ENCODE measurements at places on chromosomes 7 and 10.

- no peak for DNase-seq
Observed at GRCh38 chr7:140322759-140323158, 75.6 kb downstream of the SLC37A3 start.

DNA sequence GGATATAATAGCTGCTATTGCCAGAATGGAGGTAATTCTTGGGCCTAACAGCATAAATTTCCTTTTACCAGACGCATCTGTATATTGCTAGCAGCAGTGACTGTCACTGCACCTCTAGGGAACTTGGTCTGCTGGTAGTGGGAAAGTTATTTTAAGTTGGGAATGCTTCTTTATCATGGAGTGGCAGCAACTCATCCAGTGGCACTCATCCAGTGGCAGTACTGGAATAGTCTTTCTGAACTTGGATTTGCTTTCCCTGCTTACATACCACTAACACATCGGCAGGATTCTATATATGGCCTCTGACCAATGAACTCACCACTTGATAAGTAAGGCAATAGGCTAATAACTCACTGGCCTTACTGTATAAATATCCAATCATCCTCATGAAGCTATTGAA is 22.0 kb upstream of the ICA1 start:
- DNase-seq, result no peak

DNA sequence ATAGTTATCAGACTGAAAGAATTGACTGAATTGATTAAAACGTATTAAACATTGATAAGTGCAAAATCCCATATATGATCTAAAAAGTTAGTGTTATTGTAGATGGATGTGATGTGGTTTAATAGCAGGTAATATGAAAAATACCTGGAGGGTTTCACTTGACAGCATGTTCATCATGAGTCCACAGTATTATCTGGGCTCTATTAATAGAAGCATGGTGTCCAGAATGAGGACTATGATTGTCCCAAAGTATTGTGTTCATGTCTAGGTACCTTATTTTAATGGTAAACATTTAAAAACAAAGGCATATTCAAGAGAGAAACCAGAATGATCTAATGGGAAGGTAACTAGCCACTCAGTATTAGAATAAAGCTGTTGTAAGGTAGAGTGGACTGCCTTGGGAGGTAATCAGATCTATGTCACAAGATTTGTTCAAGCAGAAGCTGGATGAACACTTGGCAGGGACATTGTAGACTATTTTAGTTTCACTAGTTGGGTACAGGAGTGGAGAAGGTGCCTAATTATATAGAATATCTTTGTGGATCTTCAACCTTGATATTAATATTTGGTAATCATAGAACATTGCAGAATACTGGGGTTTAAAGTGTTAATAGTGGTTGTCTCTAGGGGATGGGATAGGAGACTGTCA is 43.5 kb downstream of the MCU start:
- no peak for DNase-seq

- DNase-seq, result no peak
Observed at GRCh38 chr10:44975431-44976331, 2.9 kb downstream of the DEPP1 start.

DNA sequence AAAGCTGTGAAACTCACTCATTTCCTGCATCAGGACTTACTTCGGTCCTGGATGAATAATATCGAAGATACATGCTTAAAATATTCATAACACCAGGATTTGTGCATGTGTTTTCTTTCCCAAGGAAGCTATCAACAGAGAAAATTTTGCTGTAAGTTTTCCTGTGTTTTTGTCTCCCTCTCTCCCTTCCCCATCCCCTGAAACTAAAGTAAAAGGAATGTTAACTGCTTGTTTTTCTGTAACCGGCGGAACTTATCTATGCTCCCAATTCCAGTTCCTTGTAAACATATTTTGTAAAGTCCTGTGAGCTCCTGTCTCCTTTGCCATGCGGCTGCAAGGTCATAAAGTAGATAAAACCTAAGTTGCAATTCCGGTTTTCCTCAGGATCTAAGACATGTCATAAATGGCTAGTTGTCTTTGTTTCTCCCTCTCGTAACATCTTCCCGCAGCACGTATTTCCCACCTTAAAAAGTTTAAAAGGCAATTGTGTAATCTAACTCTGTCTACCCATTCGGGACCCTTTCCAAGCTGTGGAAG is 79.0 kb upstream of the POM121L12 start:
- no peak for DNase-seq

DNA sequence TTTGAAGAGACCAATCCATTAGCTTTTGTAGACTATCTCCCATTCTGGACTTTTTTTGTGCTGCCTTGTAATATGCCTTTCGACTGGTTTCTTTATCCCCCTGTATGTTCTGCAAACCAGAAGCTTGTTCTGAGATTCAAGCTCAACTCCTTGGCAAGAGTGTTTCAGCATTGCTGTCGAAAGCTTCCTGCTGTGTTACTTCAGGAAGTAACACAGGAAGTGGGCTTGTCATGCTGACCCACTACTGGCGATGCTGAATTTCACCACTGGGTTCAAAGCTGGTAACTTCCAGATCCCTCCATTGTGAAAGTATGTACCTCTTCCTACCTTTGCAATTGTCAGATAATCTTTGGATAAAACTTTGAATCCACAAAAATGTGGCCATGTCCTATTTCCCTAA is 57.9 kb upstream of the INSYN2A start:
- DNase-seq, result no peak

DNA sequence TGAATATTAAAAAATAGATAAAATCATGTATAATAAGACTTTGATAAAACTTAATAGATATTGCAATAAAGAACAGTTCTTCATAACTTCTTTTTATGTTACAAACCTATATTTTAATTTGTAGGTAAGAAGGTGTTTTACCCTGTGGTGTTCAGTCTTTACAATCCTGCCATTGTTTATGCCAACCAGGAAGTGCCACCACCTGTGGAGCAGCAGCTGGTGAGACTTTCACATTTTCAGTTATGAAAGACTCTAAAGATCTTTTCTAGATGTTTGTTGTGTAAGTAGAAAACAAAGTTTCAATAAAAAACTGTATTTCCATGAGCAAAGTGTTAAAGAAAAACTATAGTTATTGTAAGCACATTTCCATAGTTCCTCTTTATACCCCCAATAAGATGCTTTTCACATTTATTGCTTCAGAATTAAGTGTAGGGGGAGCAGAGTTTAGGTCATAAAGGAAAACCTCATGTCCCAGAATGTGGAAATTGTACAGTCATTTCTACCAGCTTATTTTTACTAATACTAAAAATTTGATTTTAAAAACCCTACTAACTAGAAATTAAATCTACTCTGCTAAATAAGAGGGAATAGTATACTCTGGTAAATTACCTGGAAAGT is 28.7 kb downstream of the CSGALNACT2 start:
- DNase-seq, result no peak

DNA sequence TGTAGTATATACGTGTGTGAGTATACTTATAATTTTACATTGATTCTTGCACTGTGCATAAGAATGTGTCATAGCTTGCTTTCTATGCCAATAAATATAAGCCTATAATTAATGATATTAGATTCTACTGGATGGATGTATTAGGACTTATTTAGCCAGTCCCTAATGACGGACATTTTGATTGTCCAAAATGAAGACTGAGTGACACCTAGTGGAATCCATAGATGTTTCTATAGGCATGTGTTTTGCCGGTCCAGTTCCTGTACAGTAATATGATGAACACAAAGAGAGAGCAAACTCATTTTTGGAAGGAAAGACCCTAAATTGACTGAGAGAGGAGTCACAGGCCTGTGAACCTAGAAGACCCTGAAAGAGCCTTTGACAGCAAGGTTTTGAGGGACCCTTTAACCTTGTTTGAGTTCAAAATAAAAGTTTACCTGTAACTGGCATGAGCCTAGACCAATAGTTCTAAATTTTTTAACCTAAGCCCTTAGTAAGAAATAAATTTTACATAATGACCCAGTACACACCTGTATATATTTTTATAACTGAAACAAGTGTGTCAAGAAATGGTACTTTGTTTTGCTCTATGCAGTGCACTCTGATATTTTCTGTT is 42.4 kb upstream of the AGBL3 start:
- no peak for DNase-seq

DNA sequence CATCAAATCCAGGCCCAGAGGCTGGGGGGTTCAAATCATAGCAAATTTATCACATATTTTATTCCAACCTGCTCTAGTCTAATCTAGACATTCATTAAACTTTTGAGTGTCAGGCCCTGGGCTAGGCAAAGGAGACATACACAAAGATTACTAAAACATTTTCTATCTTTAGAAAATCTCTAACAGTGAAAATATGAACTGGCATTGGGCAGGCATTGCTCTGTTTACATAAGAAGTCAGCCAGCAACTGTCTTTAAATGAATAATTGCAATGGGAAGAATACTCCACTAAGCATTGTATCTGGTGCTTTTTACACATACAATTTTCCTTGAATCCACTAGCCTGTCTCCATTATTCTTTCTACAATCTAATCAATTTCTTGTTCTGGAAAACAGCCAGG is 222.5 kb upstream of the LRRN3 start:
- no peak for DNase-seq

- no peak for DNase-seq
Observed at GRCh38 chr10:102595897-102596296, 48.4 kb upstream of the TRIM8 start.

DNA sequence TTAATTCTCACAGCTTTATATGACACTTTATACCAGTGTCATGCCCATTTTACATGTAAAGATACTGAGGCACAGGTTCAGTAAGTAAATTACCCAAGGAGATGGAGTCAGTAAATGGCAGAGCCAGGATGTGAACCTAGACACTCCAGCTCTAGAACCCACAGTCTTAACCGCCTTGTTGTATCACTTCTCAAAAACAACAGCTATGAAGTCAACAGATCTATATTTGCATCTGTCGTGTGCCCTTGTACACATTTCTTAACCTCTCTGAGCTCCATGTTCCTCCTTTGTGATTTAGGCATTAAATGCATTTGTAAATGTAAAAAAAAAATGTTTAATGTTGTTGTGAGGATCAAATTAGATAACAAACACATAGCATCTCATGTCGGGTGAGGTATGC is 716.2 kb downstream of the SUGCT start:
- DNase-seq, result no peak

DNA sequence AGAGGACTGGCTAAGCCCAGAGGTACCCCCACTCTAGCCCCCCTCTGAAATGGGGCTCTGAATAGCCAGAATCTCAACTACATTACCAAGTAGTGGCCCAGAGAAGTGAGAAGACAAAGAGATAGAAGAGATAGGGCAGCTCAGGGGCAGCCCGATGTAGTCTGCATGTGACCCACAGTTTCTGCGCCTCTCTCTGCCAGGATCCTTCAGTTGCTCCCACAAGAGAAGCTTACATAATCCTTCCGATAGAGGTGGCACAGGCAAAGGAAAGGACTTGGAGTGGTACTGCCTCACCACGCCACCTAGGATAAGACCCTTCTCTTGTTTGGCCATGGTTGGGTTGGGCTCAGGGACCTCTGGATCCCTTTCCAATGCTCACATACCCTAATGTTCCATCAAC is 5.4 kb upstream of the PDE1C start:
- no peak for DNase-seq

GRCh38 chr10:58971211-58971610 is 205.2 kb upstream of the PHYHIPL start:
- DNase-seq, result no peak

DNA sequence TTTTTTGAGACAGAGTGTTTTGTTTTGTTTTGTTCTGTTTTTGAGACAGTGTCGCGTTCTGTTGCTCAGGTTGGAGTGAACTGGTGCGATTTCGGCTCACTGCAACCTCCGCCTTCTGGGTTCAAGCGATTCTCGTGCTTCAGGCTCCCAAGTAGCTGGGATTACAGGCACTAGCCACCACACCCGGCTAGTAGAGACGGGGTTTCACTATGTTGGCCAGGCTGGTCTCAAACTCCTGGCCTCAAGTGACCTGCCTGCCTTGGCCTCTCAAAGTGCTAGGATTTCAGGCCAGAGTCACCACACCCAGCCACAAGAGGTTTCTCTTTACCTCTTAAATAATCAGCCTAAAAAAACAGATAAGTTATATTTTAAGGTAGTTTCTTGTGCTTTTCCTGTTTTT is 8.7 kb upstream of the ARHGAP12 start:
- no peak for DNase-seq

DNA sequence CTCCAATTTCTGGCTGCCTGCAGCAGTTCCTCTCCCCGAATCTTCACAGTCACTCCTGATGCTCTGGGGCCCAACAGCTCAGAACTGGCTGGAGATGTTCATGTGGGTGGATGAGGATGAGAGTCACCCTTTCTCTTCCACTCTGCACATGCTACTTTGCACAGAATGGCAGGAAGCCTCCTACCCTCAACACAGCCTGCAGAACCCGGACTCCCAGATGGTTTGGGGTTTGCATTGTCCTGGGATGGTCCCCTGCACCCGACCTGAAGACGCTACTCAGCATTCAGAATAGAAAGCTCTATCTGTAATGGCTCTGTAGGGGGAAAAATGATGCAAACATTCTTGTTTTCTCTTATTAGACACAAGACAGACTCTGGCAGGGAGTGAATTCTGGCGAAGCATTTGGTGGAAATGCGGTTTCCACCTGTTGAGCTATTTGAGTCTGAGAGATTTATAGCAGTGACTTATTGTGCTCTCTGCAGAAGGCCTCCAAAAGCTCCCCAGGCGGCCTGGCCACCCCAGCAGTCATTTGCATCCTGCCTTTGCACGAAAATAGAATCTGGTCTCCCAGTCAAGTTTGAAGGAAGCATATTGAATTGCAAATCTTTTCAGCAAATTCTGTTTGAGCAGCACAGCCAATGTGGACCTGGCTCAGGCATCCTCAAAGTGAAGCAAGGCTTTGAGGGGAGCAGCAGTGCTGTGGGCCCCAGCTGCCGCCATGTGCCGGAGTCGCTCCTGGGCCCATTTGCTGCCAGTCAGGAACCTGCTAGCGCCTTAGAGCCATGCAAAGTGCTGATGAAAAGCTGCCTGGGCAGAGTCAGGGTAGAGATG is 309.3 kb downstream of the TCERG1L start:
- no peak for DNase-seq

GRCh38 chr10:12491491-12491890 is 142.1 kb downstream of the CAMK1D start:
- DNase-seq, result no peak

DNA sequence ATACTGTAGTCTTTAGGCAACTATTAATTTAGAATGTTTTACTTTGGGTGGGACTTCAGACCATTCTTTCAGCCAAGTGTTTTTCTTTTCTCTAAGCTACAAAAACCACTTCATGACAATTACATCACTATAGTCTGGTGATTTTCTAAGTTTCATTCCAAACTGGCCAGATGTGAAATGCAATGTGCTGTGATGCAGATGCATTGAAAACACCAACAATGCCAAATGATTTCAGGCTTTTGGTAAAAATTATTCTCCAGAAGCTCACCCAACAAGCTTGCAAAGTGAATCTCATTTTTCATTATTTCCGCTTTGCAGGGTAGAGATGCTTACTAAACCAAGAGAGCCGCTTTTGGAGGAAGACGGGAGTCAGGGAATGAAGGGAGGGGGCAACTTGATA is 118.4 kb upstream of the ANK3 start:
- no peak for DNase-seq

GRCh38 chr7:140571538-140572122 is 69.0 kb downstream of the DENND2A start:
- no peak for DNase-seq

GRCh38 chr10:13810568-13810967 is 223.8 kb downstream of the PRPF18 start:
- DNase-seq, result no peak

- DNase-seq, result no peak
Observed at GRCh38 chr7:83267141-83267631, 104.5 kb upstream of the PCLO start.

Measured in right forelimb (tissue), 1 donor.